Activated naive CD8-positive, alpha-beta T cell treated with anti-CD3 and anti-CD28 coated beads for 36 hours (primary cell): ENCODE measurements at places on chromosomes 6 and 20. TPM values are rescaled to one million over a fixed set of nuclear protein-coding genes. Genes with fewer than 3 reads are reported as not detected.

- H3K36me3 ChIP-seq: no peaks in the 10 kb centered on the region
- peaks cover 5% of the 10 kb centered on the region for H3K27me3 ChIP-seq
- H3K27ac ChIP-seq: no peak overlapping the region
- H3K4me3 ChIP-seq: no peak overlapping the region
- no peaks in the 10 kb centered on the region for H3K4me1 ChIP-seq
These were observed 94.6 kb downstream of the FOXA2 start for GRCh38 chr20:22489626-22490286.

GRCh38 chr20:3046677-3047462 is 1.0 kb downstream of the MRPS26 start:
- no peak for DNase-seq
- H3K4me3 ChIP-seq: peak overlapping the region; percentile 85
- no peaks in the 10 kb centered on the region for H3K27me3 ChIP-seq
- peaks cover 22% of the 10 kb centered on the region for H3K36me3 ChIP-seq

DNA sequence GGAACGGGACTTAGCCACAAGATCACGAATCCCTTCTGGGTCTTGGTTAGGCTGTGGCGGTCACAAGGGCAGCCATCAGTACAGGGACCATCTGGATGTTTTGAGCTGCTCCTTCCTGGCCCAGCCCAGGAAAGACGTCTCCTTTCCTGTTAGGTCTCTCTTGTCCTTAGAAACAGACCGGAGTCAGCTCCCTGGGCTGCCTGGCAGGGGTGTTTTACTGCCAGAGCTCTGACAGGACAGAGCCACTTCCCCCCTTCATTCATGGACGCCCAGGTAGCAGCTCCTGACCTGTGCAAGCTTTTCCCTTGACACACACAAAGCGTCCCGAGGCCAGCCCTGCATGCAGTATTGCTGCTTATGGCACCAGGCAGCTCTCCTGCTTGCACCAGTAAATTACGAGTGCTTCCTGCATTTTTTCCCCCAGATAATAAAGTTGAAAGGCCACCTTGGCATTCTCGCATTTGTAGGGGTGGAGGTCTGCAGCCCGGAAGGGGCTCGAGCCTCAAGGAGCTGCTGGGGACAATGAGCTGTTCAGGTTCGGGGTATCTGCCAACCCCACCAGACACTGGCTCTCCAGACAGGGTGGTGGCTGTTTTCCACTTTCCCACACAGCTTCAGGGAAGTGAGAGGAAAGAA is 87.4 kb downstream of the NOL4L start:
- H3K4me3 ChIP-seq: no peak overlapping the region
- peaks cover 26% of the 10 kb centered on the region for H3K4me1 ChIP-seq
- DNase-seq: no peak
- no peaks in the 10 kb centered on the region for H3K27me3 ChIP-seq
- no peak overlapping the region for H3K27ac ChIP-seq

GRCh38 chr20:57391439-57392301 is 474 bp downstream of the RBM38 start:
- DNase-seq: peak; percentile 49
- peaks cover 42% of the 10 kb centered on the region for H3K36me3 ChIP-seq
- peaks cover 43% of the 10 kb centered on the region for H3K4me1 ChIP-seq
- peak overlapping the region; percentile 96 for H3K27ac ChIP-seq
- no peaks in the 10 kb centered on the region for H3K27me3 ChIP-seq
- peak overlapping the region; percentile 98 for H3K4me3 ChIP-seq

Gene NR2E1
- total RNA-seq: not detected

DNA sequence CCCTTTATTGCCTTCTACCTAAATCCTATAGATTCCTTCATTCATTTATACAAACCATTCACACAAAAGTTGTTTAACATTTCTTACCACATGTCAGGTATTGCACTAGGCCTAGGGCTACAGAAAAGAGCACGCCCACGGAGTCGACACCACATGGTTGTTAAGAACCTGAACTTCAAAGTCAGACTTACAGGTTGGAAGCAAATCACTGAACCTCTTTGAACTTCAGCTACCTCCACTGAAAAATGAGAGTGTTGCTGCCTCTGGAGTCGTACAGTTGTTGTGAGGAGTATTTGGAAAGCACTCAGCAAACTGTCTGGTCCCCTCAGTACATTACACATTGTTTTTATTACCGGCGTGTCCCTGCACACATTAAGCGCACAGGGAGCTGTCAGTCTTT is 3.3 kb upstream of the SLPI start:
- no peak overlapping the region for H3K4me3 ChIP-seq
- no peak for DNase-seq
- no peak overlapping the region for H3K27ac ChIP-seq
- no peaks in the 10 kb centered on the region for H3K36me3 ChIP-seq
- H3K4me1 ChIP-seq: peaks cover 7% of the 10 kb centered on the region

Gene SSR1
- 139 TPM for total RNA-seq

DNA sequence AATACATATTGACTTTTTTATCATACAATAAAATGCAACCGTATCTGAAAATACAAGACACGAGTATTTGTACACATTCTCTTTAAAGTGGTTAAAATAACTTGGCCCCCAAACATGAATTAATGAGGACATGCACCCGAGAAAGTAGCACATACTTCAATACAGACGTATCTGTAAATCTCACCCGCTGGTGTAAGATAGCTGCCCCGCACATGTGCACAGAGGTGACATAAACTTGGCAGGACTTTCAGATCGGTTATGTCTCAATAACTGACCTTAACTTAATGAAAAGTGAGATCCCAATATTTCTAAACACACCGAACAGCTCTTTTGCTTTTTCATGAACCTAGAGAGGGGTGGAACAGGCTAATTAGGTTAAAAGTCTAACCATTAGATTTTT is 91.5 kb upstream of the RPS6KA2 start:
- H3K27me3 ChIP-seq: no peaks in the 10 kb centered on the region
- no peak for DNase-seq
- H3K4me1 ChIP-seq: no peaks in the 10 kb centered on the region
- no peaks in the 10 kb centered on the region for H3K36me3 ChIP-seq
- no peak overlapping the region for H3K4me3 ChIP-seq
- H3K27ac ChIP-seq: no peak overlapping the region

GRCh38 chr6:153938876-153939275 is 100.2 kb upstream of the OPRM1 start:
- H3K36me3 ChIP-seq: no peaks in the 10 kb centered on the region
- peaks cover 2% of the 10 kb centered on the region for H3K4me1 ChIP-seq
- H3K27ac ChIP-seq: no peak overlapping the region
- DNase-seq: no peak
- peaks cover 5% of the 10 kb centered on the region for H3K27me3 ChIP-seq

DNA sequence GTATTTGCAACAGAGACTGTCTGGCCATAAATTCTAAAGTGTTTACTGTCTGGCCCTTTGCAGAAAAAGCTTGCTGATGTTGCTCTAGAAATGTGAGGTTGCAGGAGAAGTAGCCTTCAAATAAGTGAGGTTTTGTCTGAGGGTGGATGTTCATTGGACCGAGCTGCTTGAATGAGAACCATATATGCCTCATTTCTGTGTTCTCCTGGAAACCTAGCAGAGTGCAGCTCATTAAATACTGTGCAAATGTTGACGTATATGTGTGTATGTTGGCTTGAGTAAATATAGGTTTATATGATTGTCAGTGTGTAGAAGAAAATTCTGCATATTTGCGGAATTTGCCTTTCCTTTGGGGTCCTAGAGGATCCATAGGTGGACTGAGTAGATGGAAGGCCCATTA is 39.0 kb downstream of the CHMP4B start:
- no peak overlapping the region for H3K27ac ChIP-seq
- H3K27me3 ChIP-seq: no peaks in the 10 kb centered on the region

GRCh38 chr20:13025181-13025580 is 16.4 kb downstream of the SPTLC3 start:
- no peaks in the 10 kb centered on the region for H3K4me1 ChIP-seq
- H3K4me3 ChIP-seq: no peak overlapping the region
- no peaks in the 10 kb centered on the region for H3K27me3 ChIP-seq
- no peak overlapping the region for H3K27ac ChIP-seq
- no peak for DNase-seq

Gene IPCEF1
- 16.9 TPM for total RNA-seq

- no peak for DNase-seq
- H3K4me3 ChIP-seq: no peak overlapping the region
- H3K27me3 ChIP-seq: peaks cover 71% of the 10 kb centered on the region
- peaks cover 4% of the 10 kb centered on the region for H3K4me1 ChIP-seq
These were observed 160.8 kb downstream of the TBXT start for GRCh38 chr6:166006900-166007301.

Gene HTR1B
- total RNA-seq: not detected

DNA sequence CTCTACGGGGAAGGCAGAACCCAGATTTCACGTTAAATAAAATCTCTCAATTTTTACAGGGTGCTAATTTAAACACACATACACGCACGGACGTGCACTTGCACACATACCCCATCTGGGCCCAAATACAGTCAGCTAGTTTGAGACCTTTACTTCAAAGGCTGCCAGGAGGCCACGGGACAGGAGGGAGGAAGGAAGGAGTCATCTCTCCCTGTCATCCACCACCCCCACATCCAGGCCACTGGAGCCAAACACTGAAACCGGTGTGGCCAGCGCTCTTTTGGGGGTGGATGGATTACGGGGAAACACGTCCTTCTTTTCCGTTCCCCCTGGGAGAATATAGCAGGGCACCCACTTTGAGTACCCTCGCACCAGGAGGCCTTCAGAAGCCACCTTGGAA is 60.1 kb downstream of the ZNF831 start:
- H3K4me1 ChIP-seq: peaks cover 28% of the 10 kb centered on the region
- H3K27me3 ChIP-seq: peaks cover 3% of the 10 kb centered on the region
- H3K27ac ChIP-seq: no peak overlapping the region
- no peak for DNase-seq
- no peak overlapping the region for H3K4me3 ChIP-seq

- H3K27me3 ChIP-seq: no peaks in the 10 kb centered on the region
- H3K4me1 ChIP-seq: peaks cover 41% of the 10 kb centered on the region
- H3K27ac ChIP-seq: peak overlapping the region; percentile 84
- no peak for DNase-seq
These were observed 90.2 kb upstream of the RIPOR2 start for GRCh38 chr6:25025919-25026301.

Gene C2
- 1.6 TPM for total RNA-seq

GRCh38 chr6:156934069-156934460 is 156.9 kb downstream of the ARID1B start:
- H3K27ac ChIP-seq: no peak overlapping the region
- DNase-seq: no peak
- no peak overlapping the region for H3K4me3 ChIP-seq
- H3K27me3 ChIP-seq: no peaks in the 10 kb centered on the region
- H3K4me1 ChIP-seq: peaks cover 57% of the 10 kb centered on the region

DNA sequence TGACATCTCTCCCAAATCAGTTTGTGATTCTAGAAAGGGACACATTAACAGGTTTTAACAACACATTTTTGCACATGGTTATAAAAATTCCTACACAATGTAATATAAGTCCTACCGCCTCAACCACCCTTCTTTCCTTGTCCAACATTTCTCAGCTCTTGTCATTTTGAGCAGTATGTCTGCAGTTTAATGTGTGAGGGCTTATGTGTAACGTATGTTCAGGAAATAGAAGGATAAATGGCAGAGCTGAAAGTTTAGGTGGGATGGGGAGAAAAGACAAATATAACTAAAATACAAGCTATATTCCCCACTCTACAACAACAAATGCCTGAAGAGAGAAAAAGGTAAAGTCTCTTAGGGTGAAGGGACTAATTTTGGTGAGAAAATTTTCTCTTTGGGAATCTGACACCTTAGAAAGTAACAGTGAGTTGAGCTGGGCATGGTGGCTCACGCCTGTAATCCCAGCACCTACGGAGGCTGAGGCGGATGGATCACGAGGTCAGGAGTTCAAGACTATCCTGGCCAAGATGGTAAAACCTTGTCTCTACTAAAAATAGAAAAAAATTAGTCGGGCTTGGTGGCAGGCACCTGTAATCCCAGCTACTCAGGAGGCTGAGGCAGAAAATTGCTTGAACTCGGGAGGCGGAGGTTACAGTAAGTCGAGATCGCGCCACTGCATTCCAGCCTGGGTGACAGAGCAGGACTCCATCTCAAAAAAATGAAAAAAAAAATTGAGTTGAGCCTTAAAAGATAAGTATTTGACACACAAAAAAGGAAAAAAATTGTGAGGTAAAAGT is 5.1 kb downstream of the PNRC1 start:
- peak overlapping the region; percentile 18 for H3K27ac ChIP-seq
- no peak for DNase-seq
- peaks cover 34% of the 10 kb centered on the region for H3K36me3 ChIP-seq
- H3K27me3 ChIP-seq: no peaks in the 10 kb centered on the region

Gene LST1
- total RNA-seq: 29.1 TPM

DNA sequence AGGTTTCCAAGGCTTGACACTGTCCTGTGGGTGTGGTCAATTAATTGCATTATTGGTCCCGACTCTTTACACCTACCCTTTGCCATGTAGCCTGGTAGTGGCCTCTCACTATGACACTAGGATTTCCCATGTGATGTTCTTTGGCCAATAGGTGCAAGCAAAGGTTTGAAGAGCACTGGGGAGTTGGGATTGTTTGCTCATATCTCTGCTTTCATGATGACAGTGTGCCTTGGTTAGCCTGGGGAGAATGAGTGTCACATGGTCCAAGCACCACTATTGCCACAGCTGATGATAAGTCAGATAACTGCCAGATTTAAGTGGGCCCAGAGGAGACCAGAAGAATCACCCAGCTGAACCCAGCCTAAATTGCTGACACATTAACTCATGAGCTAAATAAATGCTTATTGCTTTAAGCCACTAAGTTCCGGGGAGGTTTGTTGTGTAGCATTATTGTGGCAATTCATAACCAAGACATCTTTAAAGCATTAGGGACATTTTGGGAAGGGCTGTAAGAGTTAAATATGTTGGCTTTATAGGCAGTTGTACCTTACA is 17.2 kb upstream of the SCP2D1 start:
- peaks cover 4% of the 10 kb centered on the region for H3K27me3 ChIP-seq
- H3K4me3 ChIP-seq: no peak overlapping the region
- H3K36me3 ChIP-seq: peaks cover 6% of the 10 kb centered on the region
- peaks cover 7% of the 10 kb centered on the region for H3K4me1 ChIP-seq
- no peak for DNase-seq
- H3K27ac ChIP-seq: no peak overlapping the region

DNA sequence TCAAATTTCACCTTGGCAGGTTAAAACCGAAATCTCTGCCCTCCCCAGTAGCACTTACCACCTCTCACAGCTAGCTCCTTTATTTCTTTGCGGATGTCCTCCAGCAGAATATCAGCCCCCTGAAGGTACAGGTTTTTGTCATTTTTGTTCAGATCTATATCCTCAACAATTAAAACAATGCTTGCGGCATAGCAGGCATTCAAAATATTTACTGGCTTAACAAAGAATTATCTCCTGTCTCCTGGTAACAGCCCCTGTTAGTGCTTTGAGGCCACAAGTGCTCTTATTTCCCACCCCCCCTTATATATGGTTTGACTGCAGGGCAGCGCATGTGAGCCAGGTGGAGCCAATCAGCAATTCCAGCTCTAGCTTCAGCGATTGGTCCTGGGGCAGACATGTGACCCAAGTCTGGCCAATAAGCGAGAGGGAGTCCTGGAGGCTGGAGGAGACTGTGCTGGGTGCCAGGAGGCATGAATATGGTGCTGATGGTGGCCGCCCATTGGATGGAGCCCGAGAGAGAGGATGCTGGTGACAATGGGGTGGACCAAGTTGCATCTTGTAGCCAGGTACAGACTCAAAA is 21.0 kb downstream of the SULF2 start:
- H3K27ac ChIP-seq: no peak overlapping the region
- H3K27me3 ChIP-seq: peaks cover 12% of the 10 kb centered on the region

- no peaks in the 10 kb centered on the region for H3K27me3 ChIP-seq
- no peaks in the 10 kb centered on the region for H3K4me1 ChIP-seq
- H3K4me3 ChIP-seq: no peak overlapping the region
- DNase-seq: no peak
These were observed 36.4 kb upstream of the APCDD1L start for GRCh38 chr20:58551631-58552030.

Gene MCHR2
- total RNA-seq: not detected

Gene COL21A1
- total RNA-seq: not detected

Gene LIN28B
- total RNA-seq: not detected

Gene NKAIN4
- total RNA-seq: not detected
